ENCODE measurements at places on chromosomes 3 and 15. TPM values are rescaled to one million over a fixed set of nuclear protein-coding genes. Genes with fewer than 3 reads are reported as not detected.

DNA sequence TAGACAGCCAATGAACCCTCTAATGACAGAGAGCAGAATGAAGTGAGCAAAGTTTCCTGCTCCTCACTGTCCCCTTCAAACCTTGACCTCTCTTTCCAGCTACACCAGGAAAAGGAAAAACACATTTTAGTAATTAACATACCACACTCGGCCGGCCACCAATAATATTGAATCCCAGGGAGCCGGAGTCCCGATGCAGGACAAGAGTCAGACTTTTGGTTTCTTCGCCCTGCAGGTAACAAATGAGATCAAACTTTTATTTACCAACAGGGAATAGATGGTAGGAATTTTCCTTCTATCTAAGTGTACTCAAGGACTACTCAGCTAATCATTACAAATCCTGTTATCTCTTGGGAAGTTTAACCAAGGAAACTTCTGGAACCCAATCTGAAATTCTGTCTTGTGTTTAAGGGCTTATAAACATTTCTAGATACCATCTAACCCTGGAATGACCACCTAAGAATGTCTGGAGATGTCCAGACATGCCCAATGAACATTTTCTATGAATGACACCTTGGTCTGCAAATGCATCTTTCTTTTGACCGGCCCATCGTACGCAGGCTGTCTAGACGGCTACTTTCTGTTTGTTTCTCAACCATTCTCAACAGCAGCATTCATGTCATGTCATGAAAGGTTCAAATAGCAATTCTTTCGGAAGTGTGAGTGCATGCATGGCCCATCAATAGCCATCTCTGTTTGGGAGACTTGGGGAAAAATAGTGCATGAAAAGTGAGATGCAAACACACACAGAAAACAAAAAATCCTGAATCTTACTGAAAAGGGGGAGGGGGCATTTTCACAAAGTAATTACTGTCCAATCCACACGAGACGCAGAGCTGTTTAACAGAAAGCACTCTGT, 16.1 kb downstream of the PDZRN3 start:
- DNase-seq: no peak

- DNase-seq: no peak
Observed at GRCh38 chr3:49799105-49799504, 568 bp downstream of the CDHR4 start.

Gene EEFSEC
- 10.1 TPM for total RNA-seq

Gene FBXO40
- total RNA-seq: not detected

GRCh38 chr3:185089751-185090150, 63.1 kb downstream of the C3orf70 start:
- DNase-seq: no peak

- DNase-seq: no peak
Observed at GRCh38 chr15:92906563-92907081, 6.5 kb downstream of the CHD2 start.

Gene CKMT1A
- total RNA-seq: not detected

Gene LINGO1
- not detected for total RNA-seq

- no peak for DNase-seq
Observed at GRCh38 chr15:52923626-52924025, 133.5 kb upstream of the ONECUT1 start.

Gene POLR2H
- 165 TPM for total RNA-seq

DNA sequence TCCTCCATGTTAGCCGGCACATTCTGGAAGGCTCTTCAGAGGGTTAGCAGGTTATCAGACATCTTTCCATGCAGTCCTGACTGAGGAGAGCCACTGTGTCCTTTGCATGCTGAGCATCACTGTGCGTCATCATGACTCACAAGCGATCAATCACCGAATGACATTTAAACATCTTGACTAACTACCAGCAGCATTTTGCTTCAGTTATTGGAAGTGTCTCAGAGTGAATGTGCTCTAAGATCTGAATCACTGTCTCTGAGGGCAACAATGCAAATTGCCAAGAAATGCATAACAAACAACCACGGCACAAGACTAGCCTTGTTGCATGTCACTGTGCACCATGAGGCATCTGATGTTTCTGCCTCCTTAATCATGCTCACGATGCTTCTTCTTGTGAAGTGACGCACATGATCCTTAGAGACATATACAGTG, 18.3 kb upstream of the ATP8B4 start:
- DNase-seq: no peak

Gene HEMK1
- 17.0 TPM for total RNA-seq

Gene CDCP1
- not detected for total RNA-seq

GRCh38 chr3:134075568-134075825, 45.8 kb upstream of the SLCO2A1 start:
- no peak for DNase-seq

DNA sequence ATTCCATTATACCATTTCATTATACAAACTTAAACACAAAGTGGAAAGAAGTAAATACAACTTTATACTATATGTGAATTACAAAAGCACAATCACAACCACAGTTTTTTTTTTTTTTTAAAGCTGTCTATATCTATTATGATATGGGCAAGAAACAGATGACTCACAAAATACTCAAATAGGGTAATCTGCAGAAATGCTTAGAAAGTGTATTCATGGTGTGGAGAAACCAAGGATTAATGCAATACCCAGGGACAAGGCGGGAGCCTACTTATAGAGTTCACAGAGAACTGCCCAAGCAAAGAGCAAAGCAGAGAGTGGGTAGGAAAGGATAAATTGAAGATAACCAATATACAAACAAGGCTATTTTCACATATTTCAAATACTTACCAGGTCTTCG, 332.0 kb downstream of the FHIT start:
- no peak for DNase-seq

Gene MESP1
- total RNA-seq: not detected

- no peak for DNase-seq
Observed at GRCh38 chr3:30253832-30254231, 352.6 kb upstream of the TGFBR2 start.
